ENCODE measurements at places on chromosomes 4 and X. TPM values are rescaled to one million over a fixed set of nuclear protein-coding genes. Genes with fewer than 3 reads are reported as not detected.

DNA sequence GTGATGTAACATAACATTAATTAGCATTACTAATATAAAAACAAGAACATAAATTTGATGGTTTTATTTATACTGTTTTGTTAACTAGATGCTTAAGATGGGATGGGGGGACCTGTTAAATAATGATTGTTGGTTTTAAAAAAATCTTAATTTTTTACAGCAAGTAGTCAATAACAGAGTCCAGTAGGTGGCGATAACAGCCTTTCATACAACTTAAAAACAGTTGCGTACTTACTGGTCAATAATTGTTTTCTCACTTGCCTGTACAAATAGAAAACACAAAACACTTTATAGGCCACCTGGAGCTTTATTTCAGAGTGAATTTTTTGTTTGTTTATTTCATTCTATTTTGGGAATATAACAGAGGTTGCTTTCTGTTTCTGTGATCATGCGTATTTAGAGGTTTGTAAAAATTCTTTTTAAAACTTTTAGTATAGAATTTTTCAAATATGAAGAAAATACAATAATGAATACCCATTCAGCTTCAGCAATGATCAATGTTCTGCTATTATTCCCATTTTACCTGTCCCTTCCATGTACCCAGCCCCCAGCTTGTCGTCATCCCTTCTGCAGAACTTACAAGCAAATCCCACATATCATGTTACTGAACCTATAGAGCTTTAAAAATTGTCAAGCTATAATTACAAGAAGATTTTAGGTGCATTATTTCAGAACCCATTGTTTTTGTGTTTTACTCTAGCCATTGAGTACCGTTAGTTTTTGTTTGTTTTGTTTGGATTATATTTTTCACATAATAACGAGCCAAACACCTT is 97.1 kb downstream of the MRPL1 start:
- DNase-seq: no peak

The PNMA6F gene
- total RNA-seq: not detected

- DNase-seq: no peak
Measured at GRCh38 chr4:21845663-21846062, 102.9 kb downstream of the KCNIP4 start.

- DNase-seq: no peak
Measured at GRCh38 chrX:152245213-152245612, 106.8 kb upstream of the MAGEA10 start.

The MAGEA8 gene
- not detected for total RNA-seq
